ENCODE measurements at places on chromosomes 6 and 20. TPM values are rescaled to one million over a fixed set of nuclear protein-coding genes. Genes with fewer than 3 reads are reported as not detected.

Gene CRISP1
- not detected for polyA plus RNA-seq

Gene NELFCD
- 34.7 TPM for polyA plus RNA-seq

Gene BANF2
- polyA plus RNA-seq: not detected

Gene MYLK4
- polyA plus RNA-seq: 0.15 TPM

Gene EYA4
- polyA plus RNA-seq: 0.15 TPM

Gene OR12D1
- polyA plus RNA-seq: not detected

Gene XKR7
- polyA plus RNA-seq: 0.06 TPM

Gene RARS2
- 24.5 TPM for polyA plus RNA-seq

Gene ADGRB3
- 0.63 TPM for polyA plus RNA-seq

Gene ZNF831
- polyA plus RNA-seq: 0.06 TPM

Gene HLA-DRB1
- polyA plus RNA-seq: 111 TPM

Gene SNAP25
- 2.1 TPM for polyA plus RNA-seq

Gene HNF4A
- 18.5 TPM for polyA plus RNA-seq

Gene AIF1
- polyA plus RNA-seq: 68.7 TPM

Gene SPATA25
- polyA plus RNA-seq: not detected

Gene OR12D3
- polyA plus RNA-seq: not detected

Gene TAPBP
- 17.0 TPM for polyA plus RNA-seq

Gene GRM1
- polyA plus RNA-seq: not detected

Gene METTL24
- polyA plus RNA-seq: 0.55 TPM

Gene MEA1
- 95.2 TPM for polyA plus RNA-seq

Gene LRRN4
- 0.19 TPM for polyA plus RNA-seq

Gene CDSN
- polyA plus RNA-seq: not detected

Gene RBBP8NL
- 8.0 TPM for polyA plus RNA-seq

Gene FAM83C
- polyA plus RNA-seq: not detected

Gene HLA-B
- polyA plus RNA-seq: 830 TPM

Gene PRDM13
- polyA plus RNA-seq: not detected

Gene MAPK14
- 12.3 TPM for polyA plus RNA-seq

Gene CLVS2
- polyA plus RNA-seq: not detected

Gene ZFP57
- polyA plus RNA-seq: 0.08 TPM

Gene PLCB4
- polyA plus RNA-seq: 5.4 TPM

Gene DEFB116
- polyA plus RNA-seq: not detected

Gene LCA5
- 0.87 TPM for polyA plus RNA-seq

Gene CFAP61
- not detected for polyA plus RNA-seq

Gene MCCD1
- not detected for polyA plus RNA-seq

Gene MED23
- 6.6 TPM for polyA plus RNA-seq

Gene CAGE1
- not detected for polyA plus RNA-seq

Gene FAM217A
- polyA plus RNA-seq: 0.68 TPM

Measured in stomach (tissue), 19 donors.